ENCODE measurements at places on chromosomes 4 and X.

DNA sequence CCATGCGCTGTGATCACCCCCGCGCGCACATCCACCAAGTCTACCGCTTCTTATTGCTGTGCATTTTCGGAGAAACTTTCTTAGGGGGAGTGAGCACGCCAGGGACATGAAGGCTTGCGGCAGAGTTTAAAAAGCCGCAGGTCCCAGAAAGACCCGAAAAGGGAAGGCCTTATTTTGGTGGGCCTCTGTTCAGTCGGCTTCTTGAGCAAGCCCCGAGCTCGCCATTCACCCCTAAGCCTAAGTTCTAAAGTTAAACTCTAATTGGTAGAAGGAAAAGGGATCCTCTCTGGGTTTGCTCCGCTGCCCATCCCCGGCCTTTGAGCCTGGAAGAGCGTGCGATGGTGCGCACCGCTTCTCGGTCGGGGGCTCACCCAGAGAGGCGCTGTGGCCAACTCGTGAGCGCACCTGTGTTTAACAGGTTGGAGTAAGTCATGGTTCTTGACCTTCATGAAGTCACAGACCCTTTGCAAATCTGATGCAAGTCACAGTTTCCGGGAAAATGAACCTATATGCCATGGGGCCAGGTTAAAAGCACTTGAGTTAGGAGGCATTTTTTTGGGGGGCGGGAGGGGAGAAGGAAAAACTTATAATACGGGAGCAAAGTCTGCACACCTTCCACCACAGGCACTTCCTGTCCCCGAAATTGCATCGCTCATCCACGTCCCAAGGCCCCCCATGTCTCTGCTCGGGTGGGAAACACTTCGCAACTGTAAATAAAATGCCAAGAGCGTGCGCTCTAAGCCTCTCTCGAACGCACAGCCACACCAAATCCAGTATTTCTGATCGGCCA is 1.9 kb downstream of the PHOX2B start:
- no peak for DNase-seq

DNA sequence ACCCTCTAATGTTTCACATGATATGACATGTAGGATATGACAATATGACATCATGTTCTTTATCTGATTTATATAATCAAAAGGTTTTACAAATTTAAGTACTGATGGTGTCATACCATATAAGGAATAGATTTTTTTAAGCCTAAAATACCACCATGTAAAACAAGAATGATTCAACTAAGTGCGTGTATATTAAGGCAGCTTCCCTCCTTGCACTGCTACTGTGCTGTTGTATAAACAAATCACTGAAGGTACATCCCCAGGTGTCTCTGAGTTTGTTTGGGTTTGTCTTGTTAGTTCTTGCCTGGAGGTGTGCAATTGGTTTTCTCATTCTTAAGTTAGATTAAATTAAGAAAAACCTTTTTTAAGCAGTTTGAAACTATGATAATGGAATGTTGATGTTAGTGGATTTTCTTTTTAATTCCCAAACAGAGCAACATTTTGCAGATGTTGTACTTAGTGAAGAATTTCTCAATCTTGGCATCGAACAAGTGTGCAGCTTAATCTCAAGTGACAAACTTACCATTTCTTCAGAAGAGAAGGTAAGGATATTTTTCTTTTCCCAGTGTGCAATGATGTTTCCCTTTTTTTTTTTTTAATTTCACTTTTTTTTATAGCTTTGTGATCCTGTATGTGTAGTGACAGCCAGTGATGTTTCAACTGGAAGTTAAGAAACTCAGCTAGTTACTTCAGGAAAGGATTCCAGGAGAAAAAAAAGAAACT is 33.4 kb upstream of the MSMO1 start:
- no peak for DNase-seq

DNA sequence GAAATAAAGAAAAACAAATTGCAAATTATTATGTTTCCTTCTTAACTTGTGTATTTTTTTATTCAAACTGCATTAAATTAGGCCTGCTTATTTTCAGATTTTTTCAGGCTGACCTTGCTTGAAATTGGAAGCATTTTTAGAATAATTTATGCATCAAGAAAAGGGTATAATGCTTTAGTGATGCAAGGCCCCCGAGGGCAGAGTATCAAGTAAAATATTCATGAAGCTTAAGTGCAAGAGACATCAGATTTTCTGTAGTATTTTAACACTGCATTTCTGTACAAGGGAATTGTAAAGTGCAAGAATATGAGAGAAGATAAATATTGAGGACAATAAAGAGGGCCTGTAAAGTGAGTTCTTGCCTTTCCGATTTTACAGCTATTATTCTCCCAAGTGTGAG is 485.8 kb upstream of the ATOH1 start:
- DNase-seq: no peak

- DNase-seq: no peak
These were observed 34.2 kb downstream of the OCRL start for GRCh38 chrX:129574214-129574613.

GRCh38 chr4:98765771-98766170 is 107.4 kb upstream of the TSPAN5 start:
- no peak for DNase-seq

GRCh38 chrX:153612413-153612812 is 13.5 kb upstream of the CCNQ start:
- no peak for DNase-seq

GRCh38 chr4:138405934-138406567 is 163.9 kb upstream of the SLC7A11 start:
- DNase-seq: no peak

DNA sequence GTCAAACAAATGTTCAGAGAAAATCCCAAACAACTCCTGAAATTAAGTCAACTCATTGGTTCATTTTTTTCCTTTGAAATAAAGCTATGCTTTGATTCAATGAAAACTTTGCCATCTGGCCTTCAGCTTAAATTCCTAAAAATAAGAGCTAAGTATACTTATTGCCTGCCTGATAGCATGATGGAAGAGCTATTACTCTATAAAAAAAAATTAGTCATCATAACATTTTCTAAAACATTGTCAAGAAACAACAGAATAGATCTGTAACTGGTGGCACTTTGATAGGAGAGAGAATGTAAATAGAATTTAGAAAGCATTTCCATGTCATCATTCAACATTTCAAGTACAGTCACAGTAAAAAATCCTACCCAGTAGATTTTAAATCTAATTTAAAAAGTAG is 136.6 kb downstream of the CORIN start:
- no peak for DNase-seq

- no peak for DNase-seq
These were observed 337.7 kb upstream of the FAM241A start for GRCh38 chr4:111807576-111807975.

DNA sequence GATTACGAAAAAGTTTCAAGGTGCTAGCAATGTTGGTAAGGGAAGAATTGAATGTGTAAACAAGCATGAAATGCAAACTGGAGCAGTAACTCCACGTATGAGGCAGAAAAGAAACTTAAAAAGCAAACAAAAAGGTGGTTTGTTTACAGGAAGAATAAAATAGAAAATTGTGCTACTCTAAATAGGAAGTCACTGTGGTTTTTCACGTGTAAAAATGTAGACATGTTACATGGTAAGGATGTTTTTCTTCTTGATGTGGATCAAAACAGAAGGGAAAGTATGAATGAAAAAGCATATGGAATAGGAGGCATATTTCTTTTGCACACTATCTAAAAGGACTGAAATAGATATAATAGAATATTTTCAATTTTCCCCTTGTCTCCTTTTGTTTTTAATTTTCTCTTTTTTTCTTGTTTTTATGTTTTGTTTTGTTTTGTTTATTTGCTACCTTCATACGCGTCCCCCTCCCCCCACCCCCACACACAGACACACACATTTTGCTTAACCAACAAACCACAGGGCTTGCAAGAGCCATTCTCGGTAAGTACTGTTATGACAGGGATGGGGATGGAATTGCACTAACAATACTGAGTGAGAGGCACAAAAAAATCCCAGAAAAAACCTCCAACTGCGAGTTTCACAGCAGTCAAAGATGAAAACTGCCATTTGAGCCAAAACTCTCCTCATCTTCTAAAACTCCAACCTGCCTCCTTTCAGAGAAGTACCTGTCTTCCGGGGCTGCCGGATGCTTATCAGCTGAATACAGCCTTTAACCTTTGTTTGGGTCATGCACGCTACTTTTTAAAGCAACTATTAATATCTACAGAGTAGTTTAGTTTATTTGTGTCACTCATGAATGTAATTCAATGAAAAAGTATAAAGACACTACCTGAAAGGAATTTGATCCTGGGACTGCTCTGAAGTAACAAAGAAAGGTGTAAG is 135.8 kb downstream of the IL15 start:
- no peak for DNase-seq

DNA sequence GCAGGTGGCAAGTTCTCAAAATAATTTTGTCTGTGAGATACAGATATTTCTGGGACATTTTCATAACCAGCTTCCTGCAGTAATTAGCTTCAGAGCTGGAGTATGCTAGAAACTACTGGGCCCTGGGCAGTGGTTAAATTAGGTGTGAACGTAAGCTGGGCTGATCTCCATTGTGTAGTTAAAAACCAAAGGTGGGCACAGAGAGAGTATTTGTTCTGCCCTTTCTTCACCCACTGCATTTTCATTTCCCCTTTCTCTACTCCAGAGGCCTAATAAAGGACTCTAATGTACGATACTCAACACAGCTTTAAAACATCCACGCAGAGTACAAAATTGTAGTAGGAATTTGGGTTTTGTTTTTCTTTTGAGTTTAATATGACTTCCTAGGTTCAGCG is 252.7 kb downstream of the SPRY1 start:
- no peak for DNase-seq

DNA sequence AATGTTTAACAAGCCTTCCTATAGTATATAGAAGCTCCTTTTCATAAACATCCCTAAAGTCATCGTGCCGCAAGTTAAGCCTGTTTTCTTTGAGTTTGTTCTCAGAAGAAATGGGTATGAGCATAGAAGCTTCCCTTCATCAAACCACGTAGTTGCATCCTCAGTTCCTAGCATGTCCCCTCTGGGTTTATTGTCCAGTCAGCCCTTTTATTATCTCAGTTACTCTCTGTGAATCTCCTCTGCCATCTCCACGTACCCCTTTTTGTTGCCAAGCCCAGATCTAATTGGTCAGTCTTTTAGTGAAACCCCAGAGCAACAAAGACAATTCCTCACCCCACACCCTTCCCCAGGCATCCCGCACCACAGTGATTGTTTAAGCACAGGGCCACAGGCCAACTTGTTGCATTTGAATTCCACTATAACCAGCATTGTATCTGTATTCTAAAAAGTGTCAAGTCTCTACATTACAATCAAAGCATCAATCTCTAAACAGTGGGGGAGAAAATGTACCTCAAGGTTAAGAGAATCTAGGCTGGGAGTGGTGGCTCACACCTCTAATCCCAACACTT is 12.4 kb upstream of the TRIM2 start:
- DNase-seq: no peak

DNA sequence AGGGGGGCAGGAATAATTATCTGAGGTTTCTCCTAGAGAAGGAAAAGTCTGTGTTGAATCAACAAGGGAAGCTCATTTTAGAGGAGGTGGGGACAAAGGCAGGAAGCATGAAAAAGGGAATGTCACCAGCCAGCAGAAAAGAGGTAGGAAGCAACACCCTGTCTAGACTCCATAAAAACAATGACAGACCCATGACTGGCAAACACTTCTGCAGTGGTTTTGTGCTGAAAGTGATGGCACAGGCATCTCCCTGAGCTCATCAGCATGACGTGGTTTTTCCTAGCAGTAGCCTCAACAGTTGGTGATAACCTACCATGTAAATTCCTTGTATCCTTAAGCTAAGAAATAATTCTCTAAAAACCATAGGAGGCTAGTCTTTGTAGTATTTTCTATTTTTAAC is 110.7 kb upstream of the GALNT7 start:
- no peak for DNase-seq

GRCh38 chr4:136392576-136392975 is 1139.7 kb downstream of the PCDH18 start:
- DNase-seq: no peak

- no peak for DNase-seq
These were observed 135.8 kb upstream of the TBL1X start for GRCh38 chrX:9329056-9329455.

DNA sequence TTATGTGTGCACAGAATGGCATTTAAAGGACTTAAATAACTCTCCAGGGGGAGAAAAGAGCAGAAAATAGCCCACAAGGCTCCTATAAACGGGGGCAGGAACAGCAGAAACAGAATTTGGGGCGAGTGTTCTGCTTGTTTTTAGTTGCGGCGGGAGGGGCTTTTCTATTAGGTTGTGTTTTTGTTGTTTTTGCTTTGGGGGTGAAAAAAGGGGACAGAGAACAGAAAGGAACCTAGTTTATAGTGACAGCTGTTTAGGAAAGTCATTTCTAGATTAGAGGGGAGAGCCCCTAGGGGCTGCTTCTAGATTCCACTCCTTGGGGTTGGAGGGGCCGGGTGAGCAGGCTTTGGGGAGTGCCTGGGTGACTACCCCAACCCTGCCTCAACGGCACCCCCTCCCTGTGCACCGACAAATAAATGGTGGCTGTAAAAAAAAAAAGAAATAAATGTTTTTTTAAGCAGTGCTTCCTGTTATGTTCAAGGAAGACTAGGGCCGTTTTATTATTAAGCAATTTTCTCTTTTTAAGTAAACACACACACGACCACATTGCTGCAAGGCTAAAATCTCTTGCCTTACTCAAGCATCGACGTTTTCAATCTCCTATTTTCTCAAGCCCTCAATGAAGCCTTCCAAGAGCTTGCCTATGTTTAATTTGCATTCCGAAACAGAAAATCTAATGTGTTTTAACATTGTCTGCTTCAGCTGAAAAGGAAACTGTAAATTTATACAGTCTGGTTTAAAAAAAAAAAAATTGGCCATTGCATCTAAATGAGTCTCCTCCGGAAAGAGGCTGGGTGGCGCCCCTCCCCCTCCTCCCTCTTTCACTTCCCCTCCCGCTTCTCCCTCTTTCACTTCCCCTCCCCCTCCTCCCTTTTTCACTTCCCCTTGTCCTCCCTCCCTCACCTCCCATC is 123.3 kb upstream of the TBL1X start:
- DNase-seq: peak; percentile 70

- no peak for DNase-seq
These were observed 64.3 kb upstream of the RAPGEF2 start for GRCh38 chr4:159038536-159038935.

- DNase-seq: no peak
These were observed 26.1 kb upstream of the SORCS2 start for GRCh38 chr4:7166237-7166636.

DNA sequence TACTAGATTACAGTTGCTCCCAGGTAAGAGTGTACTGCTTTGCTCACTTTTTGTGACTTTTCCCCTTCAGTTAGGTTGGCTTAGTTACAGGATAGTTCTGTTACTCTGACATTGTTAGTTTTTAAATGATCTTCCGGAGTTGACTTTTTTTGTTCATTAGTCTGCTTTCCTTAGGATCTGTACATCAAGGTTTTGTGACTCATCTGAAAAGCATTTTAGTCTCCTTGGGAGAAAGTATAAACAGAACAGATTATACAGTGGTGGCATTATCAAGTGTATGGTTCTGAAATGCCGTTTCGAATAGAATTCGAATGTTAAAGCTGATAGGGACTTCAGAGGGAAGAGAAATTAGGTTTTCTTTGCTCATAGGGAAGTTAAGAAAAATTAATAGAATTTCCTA is 63.3 kb downstream of the USP9X start:
- DNase-seq: no peak

- no peak for DNase-seq
These were observed 326.0 kb downstream of the ACTRT1 start for GRCh38 chrX:127726227-127726626.

GRCh38 chr4:153950100-153950979 is 161.5 kb upstream of the SFRP2 start:
- peak; percentile 38 for DNase-seq

GRCh38 chrX:107571296-107571998 is 56.9 kb upstream of the PRPS1 start:
- no peak for DNase-seq

GRCh38 chr4:6529021-6529420 is 46.0 kb upstream of the MAN2B2 start:
- no peak for DNase-seq

GRCh38 chrX:122626871-122627270 is 557.2 kb upstream of the GRIA3 start:
- DNase-seq: no peak

All from CD4-positive, alpha-beta T cell treated with Interferon alpha-2 for 1 hour (primary cell).